ENCODE measurements at places on chromosomes 2 and 18.

- no peaks in the 10 kb centered on the region for H3K4me1 ChIP-seq
- no peak overlapping the region for H3K27ac ChIP-seq
- no peak for DNase-seq
- H3K36me3 ChIP-seq = no peaks in the 10 kb centered on the region
These were observed 79.2 kb upstream of the IL1R2 start for GRCh38 chr2:101912545-101912944.

GRCh38 chr18:51196118-51196810, 1.2 kb downstream of the MEX3C start:
- peak overlapping the region; percentile 88 for H3K27ac ChIP-seq
- peak overlapping the region; percentile 83 for H3K4me3 ChIP-seq

GRCh38 chr2:28274911-28275685, 117.6 kb upstream of the FOSL2 start:
- peak; percentile 79 for DNase-seq
- H3K4me3 ChIP-seq = no peak overlapping the region
- no peaks in the 10 kb centered on the region for H3K27me3 ChIP-seq
- no peaks in the 10 kb centered on the region for H3K36me3 ChIP-seq
- H3K4me1 ChIP-seq = peaks cover 67% of the 10 kb centered on the region

DNA sequence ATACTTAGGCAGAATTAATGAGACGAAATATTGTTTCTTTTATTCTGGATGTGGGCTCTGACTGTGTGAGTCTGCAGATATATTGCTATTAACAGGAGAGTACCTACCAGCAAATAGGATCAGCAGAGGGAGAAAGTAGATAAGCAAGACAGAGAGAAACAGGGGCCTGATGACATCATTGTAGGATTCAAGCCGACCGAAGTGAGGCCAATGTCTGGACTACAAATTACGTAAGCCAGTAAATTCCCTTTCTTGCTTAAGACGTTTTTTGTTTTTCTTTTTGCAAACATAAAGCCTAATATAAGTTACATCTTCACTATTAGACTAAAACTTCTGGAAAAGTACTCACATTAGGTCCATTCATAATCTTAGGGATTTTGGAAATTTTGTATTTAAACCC, 21.4 kb upstream of the PTPRM start:
- no peaks in the 10 kb centered on the region for H3K4me1 ChIP-seq
- H3K27ac ChIP-seq = no peak overlapping the region
- H3K36me3 ChIP-seq = no peaks in the 10 kb centered on the region
- DNase-seq = no peak

DNA sequence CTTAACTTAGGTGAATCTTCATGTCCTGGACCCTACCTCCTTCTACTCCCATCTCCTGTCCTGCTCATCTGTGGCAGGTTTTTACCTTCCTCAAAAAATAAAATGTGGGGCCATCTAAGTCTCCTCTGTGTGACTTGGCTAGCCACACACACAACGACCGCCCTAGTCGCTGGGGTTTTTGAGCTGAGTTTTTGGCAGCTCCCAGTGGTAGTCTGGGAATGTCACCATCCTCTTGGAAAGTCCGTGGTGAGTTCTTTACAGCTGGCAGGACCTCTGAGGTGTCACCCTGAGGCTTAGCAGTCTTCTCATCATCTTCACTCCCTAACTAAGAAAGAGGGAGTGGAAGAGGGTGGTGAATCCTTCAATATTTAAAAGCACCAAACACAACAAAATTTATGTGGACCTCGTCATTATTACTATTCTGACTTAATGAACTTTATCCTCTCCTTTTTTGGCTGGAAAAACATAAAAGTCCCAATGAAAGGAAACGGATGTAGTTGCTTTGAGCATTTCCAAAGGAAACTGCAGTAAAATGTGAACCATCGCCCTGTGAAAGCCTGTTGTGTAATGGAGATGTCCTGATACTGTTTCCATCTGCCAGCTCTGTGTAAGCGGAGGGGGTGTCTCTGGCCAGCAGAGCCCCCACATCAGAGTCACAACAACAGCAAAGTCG, 78.6 kb downstream of the VAPA start:
- H3K27ac ChIP-seq = no peak overlapping the region
- H3K36me3 ChIP-seq = no peaks in the 10 kb centered on the region
- H3K4me1 ChIP-seq = no peaks in the 10 kb centered on the region
- no peak for DNase-seq

- H3K27me3 ChIP-seq = no peaks in the 10 kb centered on the region
- H3K36me3 ChIP-seq = no peaks in the 10 kb centered on the region
- no peak for DNase-seq
- no peak overlapping the region for H3K27ac ChIP-seq
- no peak overlapping the region for H3K4me3 ChIP-seq
These were observed 318.4 kb downstream of the GULP1 start for GRCh38 chr2:188610050-188610444.

GRCh38 chr18:10689236-10690034, 163.6 kb downstream of the NAPG start:
- peaks cover 8% of the 10 kb centered on the region for H3K27me3 ChIP-seq
- no peaks in the 10 kb centered on the region for H3K4me1 ChIP-seq
- DNase-seq = no peak
- H3K4me3 ChIP-seq = no peak overlapping the region

DNA sequence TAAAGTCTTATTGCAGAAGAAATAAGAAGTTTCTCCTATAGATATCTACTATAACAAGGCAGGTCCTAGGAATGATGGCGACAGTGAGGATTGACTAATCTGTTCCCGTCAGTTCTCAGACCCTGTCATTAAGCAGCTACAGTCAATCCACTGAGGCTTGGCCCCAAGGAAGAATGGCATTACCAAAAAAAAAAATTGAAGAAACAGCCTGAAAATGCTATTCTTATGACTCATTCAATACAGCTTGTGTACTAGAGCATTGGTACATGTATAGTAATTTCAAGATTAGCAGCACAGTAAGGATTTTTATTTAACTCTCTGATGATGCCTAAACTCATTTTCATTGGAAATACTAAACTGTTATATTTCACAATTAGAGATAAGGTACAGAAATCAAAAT, 1096.1 kb upstream of the NXPH2 start:
- no peak overlapping the region for H3K27ac ChIP-seq
- no peak for DNase-seq
- H3K4me1 ChIP-seq = no peaks in the 10 kb centered on the region

- no peak for DNase-seq
- no peak overlapping the region for H3K27ac ChIP-seq
- H3K36me3 ChIP-seq = no peaks in the 10 kb centered on the region
- H3K4me1 ChIP-seq = peaks cover 2% of the 10 kb centered on the region
- no peaks in the 10 kb centered on the region for H3K27me3 ChIP-seq
- H3K4me3 ChIP-seq = no peak overlapping the region
These were observed 23.1 kb upstream of the COLEC12 start for GRCh38 chr18:523561-523960.

GRCh38 chr2:45001869-45002385, 7.3 kb downstream of the SIX2 start:
- no peak for DNase-seq
- H3K4me1 ChIP-seq = no peaks in the 10 kb centered on the region
- no peaks in the 10 kb centered on the region for H3K36me3 ChIP-seq
- H3K4me3 ChIP-seq = no peak overlapping the region

GRCh38 chr2:205678541-205679142, 3.7 kb upstream of the NRP2 start:
- peaks cover 28% of the 10 kb centered on the region for H3K4me1 ChIP-seq
- no peak overlapping the region for H3K27ac ChIP-seq
- no peak overlapping the region for H3K4me3 ChIP-seq
- no peak for DNase-seq
- no peaks in the 10 kb centered on the region for H3K36me3 ChIP-seq
- peaks cover under 1% of the 10 kb centered on the region for H3K27me3 ChIP-seq

- no peak overlapping the region for H3K27ac ChIP-seq
- H3K4me1 ChIP-seq = no peaks in the 10 kb centered on the region
- no peak for DNase-seq
- no peaks in the 10 kb centered on the region for H3K27me3 ChIP-seq
- no peaks in the 10 kb centered on the region for H3K36me3 ChIP-seq
These were observed 514.1 kb downstream of the CPS1 start for GRCh38 chr2:211070547-211070946.

DNA sequence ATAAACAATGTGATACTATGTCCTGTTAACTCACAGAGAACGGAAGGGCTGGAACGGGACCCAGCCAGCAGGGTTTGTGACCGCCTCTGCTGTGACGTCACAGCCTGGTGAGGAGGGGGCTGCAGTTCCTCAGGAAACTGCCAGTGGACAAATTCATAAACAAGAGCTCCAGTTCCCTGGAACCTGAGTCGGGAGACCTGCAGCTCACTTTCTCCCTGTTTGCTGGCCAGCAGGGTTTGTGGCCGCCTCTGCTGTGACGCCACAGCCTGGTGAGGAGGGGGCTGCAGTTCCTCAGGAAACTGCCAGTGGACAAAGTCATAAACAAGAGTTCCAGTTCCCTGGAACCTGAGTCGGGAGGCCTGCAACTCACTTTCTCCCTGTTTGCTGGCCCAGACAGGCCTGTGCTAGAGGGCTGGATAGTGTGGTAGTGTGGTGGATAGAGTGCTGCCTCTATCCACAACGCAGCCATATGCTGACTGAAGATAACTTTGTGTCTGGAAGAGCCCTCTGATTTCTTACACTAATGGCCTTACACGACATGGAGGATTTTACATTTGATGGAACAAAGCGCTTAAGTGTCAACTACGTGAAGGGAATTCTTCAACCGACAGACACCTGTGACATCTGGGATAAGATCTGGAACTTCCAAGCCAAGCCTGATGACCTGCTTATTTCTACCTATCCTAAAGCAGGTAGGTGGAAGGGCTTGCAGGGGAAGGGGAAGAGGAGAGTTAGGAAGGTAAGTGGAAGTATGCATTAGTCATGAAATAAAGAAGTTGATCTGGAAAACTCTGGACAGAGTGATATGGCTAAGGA, at the start of gene SULT1C4:
Gene SULT1C4 (plus strand): TSS at position 140 of the 816 bp plus-strand sequence. CDS start 384 bp downstream, at position 524.
- H3K4me3 ChIP-seq = no peak within 1 kb of the TSS
- H3K27me3 ChIP-seq = no peaks in the 10 kb centered on the region
- no peak for DNase-seq
- H3K36me3 ChIP-seq = no peaks in the 10 kb centered on the region
- no peaks in the 10 kb centered on the region for H3K4me1 ChIP-seq
- no peak within 1 kb of the TSS for H3K27ac ChIP-seq

DNA sequence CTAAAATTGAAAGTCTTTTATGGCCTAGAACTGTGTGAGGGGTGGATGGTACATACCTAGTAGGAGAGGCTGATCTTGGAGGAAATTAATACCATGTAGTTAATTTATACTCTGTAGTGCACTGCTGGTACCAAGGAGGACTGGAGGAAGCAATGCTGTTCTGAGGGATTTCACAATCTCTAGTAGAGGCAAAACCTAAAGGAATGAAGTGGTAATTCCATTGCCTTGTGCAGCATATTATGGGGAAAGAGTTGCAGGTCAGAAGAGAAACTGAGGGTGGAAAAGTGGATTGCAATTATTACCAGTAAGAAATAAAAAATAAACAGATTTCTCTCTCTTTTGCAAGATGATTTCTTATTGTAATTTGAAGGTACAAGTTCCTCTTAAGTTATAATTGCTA, 2.2 kb downstream of the ABI2 start:
- DNase-seq = no peak
- H3K4me3 ChIP-seq = peak overlapping the region; percentile 6
- no peaks in the 10 kb centered on the region for H3K27me3 ChIP-seq

DNA sequence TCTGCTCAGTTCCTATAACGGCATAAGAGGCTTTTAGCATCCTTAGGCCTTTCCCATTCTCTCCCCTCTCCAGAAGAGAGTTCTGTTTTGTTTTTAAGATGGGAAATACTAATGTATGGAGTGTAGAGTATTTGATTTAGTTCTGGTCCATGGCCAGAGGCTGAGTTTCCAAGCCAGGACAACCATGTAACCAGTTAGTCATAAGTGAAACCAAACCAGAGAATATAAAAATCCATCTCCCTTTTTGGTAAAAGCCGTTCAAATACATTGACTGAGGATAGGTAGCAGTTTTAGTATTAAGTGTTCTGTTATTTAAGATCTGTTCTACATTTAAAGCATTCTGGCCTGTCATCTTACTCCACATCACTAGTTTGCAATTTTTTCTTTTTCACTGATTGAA, 3.1 kb downstream of the PSMD1 start:
- H3K4me3 ChIP-seq = no peak overlapping the region
- H3K27ac ChIP-seq = no peak overlapping the region
- peaks cover 15% of the 10 kb centered on the region for H3K4me1 ChIP-seq
- H3K36me3 ChIP-seq = peaks cover 27% of the 10 kb centered on the region
- no peaks in the 10 kb centered on the region for H3K27me3 ChIP-seq
- no peak for DNase-seq

DNA sequence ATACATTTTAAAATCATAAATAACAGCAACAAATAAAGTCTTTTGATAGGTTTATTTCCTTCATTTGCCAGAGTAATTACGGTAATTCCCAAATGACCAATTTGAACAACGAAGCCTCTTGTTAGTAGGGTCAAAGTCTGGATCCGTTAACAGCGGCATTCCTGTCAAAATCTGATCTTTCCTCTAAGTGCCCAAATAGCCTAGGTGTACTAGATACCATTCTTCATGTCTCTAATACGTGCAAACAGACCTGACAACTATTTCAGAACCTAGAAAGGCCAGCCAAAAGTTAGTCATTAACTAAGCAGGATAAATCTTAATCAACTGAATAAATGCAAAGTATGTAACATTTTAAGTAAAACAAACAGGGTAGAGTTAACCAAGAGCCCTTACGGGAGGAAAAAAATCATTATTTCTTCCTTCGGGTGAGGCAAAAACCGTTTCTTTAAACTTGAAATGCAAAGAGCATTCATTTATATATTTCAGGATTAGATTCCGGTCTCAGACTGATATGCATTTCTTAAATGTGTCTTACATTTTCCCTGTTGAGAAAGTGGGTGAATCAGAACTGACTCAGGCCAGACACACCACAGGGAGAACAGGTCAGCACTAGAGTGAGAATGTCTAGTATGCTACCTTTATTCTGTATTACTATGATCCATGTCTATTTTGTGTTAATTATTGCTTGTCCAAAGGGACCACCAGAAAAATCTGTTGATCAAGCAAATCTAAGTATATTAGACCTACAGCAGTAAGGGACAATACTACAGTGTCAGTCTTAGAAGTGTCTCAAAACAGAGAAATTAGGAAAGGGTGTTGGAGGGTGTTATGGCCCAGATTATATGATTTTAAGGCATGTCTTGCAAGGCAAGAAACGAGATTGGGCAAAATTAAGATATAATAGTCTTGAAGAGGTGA, 141.5 kb upstream of the NDUFV2 start:
- H3K4me3 ChIP-seq = no peak overlapping the region
- no peaks in the 10 kb centered on the region for H3K27me3 ChIP-seq
- H3K4me1 ChIP-seq = peaks cover 8% of the 10 kb centered on the region
- DNase-seq = no peak
- H3K36me3 ChIP-seq = no peaks in the 10 kb centered on the region
- H3K27ac ChIP-seq = no peak overlapping the region

All from HCT116 (cell line).